ENCODE measurements at places on chromosomes 2 and 18.

DNA sequence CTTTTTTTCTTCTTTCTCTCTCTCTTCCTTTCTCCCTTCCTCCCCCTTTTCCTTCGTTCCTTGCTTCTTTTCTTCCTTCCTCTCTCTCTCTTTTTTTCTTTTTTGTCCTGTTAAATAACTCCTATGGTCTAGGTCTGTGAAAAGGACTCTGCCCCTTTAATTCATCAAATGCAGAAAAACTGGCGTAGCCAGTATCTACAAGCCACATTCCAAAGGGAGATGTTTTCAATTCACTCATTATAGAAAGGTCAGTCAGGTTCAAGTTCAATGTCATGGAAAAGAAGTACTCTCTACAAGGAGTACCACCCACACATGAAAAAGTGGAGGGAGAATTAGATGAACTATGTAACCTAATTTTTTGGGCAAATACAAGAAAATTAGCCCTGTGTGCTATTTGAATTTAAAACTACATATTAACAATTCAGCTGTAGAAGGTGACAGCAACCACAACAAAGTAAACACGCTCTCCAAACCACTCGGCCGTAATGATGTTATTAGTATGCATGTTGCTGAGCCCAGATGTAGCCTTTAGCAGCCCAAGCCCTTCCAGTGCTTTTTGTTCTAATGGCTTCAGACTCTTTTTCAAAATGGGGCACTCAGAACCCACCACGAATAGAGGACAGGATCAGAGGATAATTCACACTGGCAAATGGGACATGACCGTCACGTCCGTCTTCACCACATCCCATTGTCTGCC, 735.4 kb upstream of the FANCL start:
- DNase-seq, result no peak

DNA sequence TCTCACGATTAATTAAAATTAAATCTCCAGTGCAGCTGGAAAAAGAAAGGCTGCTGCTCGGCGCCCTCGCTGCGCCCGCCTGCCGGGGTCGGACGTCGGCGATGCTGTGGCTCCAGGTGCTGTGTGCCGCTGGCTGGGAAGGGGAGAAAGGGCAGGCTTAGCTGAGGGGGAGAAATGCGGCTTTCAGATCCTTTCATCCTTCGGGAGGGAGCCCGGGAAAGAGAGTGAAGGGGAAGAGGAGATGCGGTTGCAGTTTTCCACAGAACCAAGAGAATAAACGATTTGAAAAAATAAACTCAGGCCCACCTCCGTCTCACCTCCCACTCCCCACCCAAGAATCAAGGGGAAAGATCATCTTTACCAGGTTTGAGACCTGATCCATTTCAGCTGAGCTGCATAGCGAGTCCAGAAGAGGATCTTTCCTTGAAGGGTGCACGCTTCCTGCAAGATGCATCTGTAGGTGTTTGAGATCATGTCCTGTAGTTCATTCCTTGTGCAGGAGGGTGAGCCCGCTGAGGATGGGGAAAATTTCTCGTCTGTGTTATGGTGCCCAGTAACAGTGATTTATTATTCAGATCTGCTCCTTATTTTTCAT, 495 bp downstream of the TMEM169 start:
- no peak for DNase-seq

GRCh38 chr2:198517976-198518375, 713.6 kb downstream of the PLCL1 start:
- no peak for DNase-seq

- DNase-seq, result no peak
Measured at GRCh38 chr18:75204732-75205513, 4.0 kb downstream of the PTGR3 start.

GRCh38 chr18:36191286-36191685, 4.0 kb downstream of the MOCOS start:
- no peak for DNase-seq

DNA sequence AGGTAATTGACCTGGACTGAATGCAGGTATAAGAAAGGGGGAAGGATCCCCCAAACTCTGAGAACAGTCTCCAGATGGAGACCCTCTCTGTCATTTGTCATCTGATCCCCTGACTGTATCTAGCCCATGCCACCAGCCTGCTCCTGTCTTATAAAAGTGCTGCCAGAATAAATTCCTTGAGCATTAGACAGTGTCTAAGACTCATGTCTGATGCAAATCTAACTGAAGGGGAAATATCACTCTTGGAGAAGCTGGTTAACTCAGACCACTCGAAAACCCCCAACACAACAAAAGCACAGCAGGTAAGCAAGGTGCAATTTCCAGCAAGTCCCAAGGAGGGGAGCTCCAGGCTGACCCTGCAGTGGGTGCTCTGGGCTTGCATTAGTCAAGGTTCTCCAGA, 40.9 kb upstream of the KDM3A start:
- no peak for DNase-seq

DNA sequence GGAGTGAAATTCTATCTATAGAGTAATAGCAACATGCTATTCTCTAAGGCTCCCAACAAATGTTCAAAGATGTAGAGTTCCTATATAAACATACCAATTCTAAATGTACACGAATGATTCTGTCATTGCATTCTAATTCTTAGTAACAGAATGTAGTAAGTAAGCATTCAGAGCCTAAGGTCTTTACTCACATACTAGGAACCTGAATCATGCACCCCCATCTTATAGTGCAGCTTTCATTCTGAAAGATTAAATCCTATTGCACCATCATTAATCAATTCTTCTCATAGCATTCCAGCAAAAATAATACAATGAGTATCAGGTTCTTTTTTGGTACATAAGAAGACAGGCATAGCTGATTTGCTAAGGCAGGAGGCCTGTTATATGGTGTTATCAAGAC, 230.0 kb downstream of the NCKAP5 start:
- no peak for DNase-seq

- no peak for DNase-seq
Measured at GRCh38 chr2:63576546-63576945, 11.7 kb downstream of the WDPCP start.

GRCh38 chr2:226064932-226065570, 665.5 kb downstream of the NYAP2 start:
- no peak for DNase-seq

DNA sequence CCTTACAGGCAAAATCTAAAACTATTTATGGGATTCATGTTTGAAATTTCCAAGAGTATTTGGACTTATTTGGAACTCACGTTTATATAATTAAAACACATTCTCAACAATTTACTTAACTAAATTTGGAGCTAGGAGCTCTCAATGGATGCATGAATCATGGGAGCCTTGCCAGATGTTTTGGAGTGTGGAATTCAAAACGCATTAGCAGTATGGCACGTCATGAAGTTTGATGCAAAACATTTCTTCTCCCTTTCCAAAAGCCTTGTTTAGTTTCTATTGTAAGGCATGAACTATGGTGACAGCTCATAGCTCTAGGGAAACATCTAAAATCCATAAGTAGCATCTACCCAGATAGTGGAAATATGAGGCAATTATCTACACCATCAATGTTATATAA, 701.6 kb downstream of the SATB2 start:
- DNase-seq, result no peak

DNA sequence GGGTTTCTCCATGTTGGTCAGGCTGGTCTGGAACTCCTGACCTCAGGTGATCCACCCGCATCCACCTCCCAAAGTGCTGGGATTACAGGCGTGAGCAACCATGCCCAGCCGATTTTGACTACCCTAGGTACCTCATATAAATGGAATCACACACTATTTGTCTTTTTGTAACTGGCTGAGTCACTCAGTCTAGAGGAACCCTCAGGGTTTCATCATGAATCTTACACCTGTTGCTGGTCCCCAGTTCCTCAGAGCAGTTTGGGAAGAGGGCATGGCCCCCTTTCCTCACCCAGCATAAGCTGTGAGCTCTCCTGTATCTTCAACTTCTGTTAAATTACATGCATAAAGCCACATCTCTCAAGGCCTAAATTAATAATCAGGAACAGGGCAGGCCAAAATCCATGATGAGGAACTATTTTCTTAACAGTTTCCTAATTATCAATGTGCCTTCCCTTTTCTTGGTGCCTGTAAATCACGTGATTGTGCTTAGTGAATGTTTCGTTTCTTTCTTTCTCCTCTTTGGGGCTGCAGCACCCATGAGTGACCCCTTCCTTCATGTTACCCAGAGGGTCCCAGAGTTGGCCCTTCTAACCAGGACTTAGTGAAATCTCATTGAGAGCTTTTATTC, 20.9 kb downstream of the DYSF start:
- no peak for DNase-seq

GRCh38 chr18:42100911-42101310, 145.9 kb downstream of the PIK3C3 start:
- no peak for DNase-seq

GRCh38 chr2:38648107-38648761, 17.7 kb upstream of the GALM start:
- DNase-seq, result no peak

GRCh38 chr2:164696634-164697033, 75.4 kb upstream of the GRB14 start:
- DNase-seq, result no peak

DNA sequence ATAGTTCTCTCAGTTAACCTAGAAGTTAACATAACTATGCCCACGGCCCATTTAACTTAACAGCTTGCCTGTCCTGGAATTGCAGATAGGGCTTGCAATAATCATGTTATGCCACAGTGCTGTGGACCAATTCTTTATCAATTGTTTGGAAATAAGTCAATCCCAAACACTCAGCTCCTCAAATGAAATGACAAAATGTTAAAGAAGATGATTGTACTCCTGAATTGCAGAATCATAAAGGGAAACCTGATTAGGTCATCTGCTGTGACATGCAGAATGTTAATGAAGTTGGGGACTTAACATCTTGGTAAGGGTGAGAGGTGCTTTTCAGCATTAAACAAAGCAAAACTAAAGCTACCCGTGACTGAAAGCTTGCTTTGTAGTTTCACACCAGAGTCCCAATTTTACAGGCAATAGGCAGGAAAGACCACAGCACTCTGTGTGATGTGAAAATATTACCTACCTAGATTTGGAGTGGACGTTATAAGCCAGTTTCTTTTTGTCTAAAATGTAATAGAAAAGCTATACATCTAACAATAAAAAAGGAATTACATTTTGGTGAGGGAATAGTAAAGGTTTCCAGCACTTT, 364.0 kb downstream of the GPD2 start:
- no peak for DNase-seq

- DNase-seq, result no peak
Measured at GRCh38 chr2:68969736-68970490, 4.5 kb upstream of the GKN1 start.

GRCh38 chr2:12714391-12715221, 2.1 kb upstream of the TRIB2 start:
- no peak for DNase-seq

DNA sequence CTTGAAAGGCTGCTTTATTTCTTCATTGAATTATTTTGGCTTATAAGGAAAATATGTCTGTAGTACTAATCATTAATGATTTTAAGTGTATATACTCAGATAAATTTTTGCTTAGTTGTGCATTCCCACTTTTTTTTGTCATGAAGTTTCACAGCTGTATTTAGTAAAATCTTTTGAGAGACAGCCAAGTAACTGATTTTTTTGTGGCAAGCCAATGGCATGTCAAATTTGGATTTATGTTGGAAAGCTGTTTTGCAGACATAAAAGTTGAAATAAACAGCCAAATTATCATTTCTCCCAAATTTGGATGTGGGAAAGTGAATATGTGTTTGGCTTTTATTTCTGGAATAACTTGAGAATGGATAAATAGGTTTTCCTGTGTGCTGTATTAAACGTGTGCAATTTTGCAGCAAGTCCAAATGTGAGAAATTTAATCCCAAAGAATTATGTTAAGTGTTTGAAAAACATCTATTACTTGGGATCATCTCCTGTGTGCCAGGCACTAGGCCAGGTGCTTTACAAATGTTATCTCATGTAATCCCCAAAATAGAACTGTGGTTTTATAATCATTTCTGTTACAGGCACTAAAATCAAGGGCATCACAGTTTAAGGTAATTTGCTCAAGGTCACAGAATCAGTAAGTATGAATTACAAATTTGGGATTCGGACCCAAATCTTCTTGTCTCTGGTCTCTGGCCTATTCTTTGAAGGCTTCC, 160.4 kb downstream of the PTPRM start:
- DNase-seq, result no peak

GRCh38 chr2:181697571-181697970, 17.3 kb upstream of the NEUROD1 start:
- no peak for DNase-seq

- peak; percentile 23 for DNase-seq
Measured at GRCh38 chr18:49274188-49274714, 186.2 kb downstream of the DYM start.

DNA sequence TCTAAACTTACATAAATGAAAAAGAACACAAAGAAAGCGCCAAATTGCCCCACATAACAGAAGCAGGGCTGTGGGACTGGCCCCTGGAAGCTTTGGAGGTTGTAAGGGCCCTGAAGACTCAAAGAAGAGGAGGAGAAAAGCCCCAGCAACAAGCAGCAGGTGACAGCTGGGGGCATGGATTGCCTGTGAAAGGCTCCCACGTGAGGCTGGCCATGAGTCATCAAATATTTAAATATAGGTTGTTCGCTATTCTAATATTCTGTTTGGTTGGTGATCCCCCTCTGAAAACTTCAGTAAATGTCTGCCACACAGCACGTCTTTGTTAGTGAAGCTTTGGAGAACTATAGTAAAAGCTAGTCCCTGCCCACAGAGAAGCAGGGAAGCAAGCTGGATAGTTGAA, 132.4 kb downstream of the MREG start:
- no peak for DNase-seq

DNA sequence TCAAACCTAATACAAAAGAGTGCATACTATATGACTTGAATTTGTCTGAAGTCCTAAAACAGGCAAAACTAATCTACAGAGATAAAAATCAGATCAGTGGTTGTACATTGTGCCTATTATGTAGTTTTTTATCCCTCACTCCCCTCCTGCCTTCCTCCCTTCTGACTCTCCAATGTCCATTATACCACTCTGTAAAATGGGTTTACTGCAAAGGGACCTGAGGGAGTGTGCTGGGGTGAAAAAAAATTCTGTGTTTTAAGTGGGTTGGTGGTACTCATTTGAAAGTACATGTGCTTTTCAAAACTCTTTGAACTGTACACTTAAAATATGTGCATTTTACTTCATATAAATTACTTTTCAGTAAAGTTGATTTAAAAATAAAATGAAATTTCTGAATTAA, 89.0 kb upstream of the UBE2E3 start:
- no peak for DNase-seq

DNA sequence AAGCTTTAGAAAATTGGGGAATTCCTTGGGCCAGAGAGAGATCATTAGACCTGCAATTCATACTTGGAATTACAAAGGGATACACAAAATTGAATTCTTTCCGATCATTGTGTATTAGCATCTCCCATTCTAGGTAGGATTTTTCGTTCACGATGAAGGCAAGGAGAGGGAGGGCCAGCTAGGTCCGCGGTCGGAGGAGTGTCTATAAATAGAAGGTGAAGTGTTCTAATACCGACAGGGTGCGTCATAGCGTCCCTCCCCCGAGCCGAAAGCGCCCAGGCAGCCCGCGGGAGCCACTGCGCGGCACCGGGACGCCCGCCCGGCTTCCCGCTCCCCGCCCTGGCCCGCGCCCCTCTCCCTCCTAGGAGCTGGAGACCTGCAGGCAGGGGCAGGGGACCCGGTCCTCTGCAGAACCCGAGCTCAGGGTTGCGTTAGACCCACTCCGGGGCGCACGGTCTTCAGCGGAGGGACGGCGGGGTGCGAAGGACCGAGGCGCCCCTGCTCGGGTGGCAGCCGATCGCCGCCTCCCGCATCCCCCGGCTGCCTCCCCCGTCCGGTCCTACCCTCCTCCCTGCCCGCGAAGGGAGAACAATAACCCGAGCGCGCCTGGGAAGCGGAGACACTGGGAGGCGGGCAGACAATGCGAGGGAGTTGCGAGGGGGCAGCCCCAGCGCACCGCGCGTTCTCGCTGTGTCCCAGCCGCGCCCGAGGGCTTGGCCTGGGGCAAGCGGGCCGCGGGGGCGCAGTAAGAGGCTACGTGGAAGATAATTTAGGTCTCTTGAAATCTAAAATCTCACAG, 114.2 kb upstream of the SERTAD2 start:
- peak; percentile 32 for DNase-seq

Measured in NCI-H2107 (cell line).